ENCODE measurements at places on chromosomes 1 and 21. TPM values are rescaled to one million over a fixed set of nuclear protein-coding genes. Genes with fewer than 3 reads are reported as not detected.

The C4BPA gene
- total RNA-seq: 0.16 TPM

The GBP5 gene
- total RNA-seq: 147 TPM

DNA sequence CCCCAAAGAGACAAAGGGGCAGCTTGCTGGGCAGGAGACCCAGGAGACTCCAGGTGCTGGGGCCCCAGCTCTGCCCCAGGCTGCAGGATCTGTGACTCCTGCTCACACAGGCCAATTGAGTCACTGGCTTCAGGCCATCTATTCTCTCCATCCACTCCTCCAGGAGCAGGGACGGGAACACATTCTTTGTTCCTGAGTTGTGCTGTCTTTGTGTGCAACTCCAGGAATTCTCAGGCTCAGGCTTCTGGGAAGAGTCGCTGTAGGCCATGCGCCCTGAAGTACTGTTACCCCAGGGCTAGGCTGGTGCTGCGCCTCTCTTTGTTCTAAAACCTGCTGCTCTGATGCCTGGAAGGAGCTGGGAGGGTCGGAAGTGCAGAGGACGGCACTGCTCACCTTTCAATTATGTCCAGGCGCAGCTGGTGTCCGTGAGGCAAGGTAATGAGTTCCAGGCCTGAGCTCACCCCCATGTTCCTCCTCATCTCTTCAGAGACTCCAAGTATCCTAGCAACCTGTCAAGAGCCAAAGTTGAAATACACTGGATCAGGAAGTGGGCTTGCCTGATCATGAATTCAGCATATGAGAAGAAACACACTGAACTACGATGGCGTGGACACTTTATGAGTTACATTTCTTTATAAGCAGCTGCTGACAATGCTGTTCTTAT, 105.9 kb downstream of the BCAR3 start:
- no peak for DNase-seq

GRCh38 chr1:2854151-2854550, 52.7 kb upstream of the TTC34 start:
- DNase-seq: no peak

DNA sequence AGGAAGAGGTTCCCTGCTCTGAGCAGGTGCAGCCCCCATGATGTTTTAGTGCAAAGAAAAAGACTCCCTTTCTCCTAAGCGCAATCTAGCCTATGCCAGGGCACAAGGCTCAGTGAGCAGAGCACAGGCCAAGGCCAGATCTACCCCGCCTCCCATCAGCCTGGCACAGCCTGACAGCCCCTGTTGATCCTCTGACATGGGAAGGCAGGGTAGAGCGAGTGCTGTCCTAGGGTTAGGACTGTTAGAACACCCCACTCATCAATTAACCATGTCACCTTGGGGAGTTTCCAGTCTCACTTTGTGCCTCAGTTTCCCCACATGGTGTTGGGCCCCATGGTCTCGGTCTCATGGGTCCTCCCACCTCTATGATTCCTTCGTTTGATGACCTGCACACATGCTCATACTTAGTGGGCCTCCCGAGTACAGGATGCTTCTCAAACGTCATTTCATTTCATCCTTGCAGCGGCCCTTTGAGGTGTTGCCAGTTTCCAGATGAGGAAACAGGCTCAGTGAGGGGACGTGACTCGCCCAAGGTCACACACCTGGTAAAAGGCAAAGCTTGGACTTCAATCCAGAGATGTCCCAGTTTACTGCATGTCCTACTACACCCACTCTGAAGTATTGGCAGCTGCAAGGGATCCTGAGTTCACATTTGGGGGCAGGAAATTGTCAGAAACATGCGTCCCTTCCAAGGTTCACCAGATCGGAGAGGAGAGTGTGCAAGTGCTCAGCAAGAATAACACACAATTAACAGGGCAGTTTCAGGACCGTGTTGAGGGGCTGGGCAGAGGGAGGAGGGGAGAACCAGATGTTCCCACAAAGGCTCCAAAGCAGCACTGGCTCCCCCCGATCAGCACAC, 213.3 kb downstream of the TRABD2B start:
- DNase-seq: no peak

DNA sequence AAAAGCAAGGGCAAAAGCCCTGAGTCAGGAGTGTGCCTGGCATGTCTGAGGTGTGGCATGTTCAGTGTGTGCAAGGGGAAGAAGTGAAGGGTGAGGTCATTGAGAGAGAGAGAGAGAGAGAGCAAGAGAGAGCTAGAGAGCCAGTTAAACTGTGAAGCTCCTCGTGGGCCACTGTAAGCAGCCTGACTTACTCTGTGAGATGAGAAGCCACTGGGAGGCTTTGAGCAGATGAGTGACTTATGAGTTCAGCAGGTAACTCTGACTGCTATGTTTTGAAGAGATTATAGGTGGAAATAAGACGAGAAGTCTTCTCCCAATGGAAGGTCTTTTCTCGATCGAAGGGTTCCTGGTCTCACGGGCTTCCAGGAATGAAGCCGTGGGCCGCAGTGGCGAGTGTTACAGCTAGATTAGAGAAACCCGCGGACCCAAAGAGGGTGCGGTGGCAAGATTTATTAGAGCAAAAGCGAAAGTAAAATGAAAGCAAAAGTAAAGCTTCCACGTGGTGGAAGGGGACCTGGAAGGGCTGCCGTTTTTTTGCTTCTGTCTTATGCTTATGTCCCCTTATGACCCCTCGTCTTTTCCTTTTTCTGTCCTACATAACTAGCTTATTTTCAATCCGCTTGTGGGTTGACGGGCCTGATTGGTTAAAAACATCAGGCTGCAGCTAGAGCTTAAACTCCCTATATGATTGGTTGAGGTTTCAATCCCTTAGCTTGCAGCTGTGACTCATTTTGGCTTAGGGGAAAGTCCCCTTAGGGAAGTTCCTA, 323.1 kb upstream of the FAM78B start:
- DNase-seq: peak; percentile 29
